HCT116 (cell line): ENCODE measurements at places on chromosomes 4 and X. TPM values are rescaled to one million over a fixed set of nuclear protein-coding genes. Genes with fewer than 3 reads are reported as not detected.

Gene NCAPG
- total RNA-seq = 79.4 TPM

Gene YY2
- total RNA-seq = 2.7 TPM

Gene UCP1
- total RNA-seq = not detected

Gene DCAF8L1
- not detected for total RNA-seq

Gene HSFX1
- 0.44 TPM for total RNA-seq

GRCh38 chr4:61953386-61953785, 753.3 kb downstream of the ADGRL3 start:
- no peak for DNase-seq
- no peak overlapping the region for H3K27ac ChIP-seq
- H3K27me3 ChIP-seq = no peaks in the 10 kb centered on the region
- H3K36me3 ChIP-seq = no peaks in the 10 kb centered on the region
- no peak overlapping the region for H3K4me3 ChIP-seq
- H3K4me1 ChIP-seq = no peaks in the 10 kb centered on the region

- no peak overlapping the region for H3K4me3 ChIP-seq
- H3K4me1 ChIP-seq = no peaks in the 10 kb centered on the region
- H3K27ac ChIP-seq = no peak overlapping the region
- no peak for DNase-seq
Measured at GRCh38 chr4:118141240-118141639, 107.0 kb downstream of the NDST3 start.

GRCh38 chr4:153585026-153585425, 99.1 kb upstream of the TLR2 start:
- H3K4me3 ChIP-seq = no peak overlapping the region
- H3K36me3 ChIP-seq = no peaks in the 10 kb centered on the region
- no peaks in the 10 kb centered on the region for H3K27me3 ChIP-seq
- DNase-seq = no peak

DNA sequence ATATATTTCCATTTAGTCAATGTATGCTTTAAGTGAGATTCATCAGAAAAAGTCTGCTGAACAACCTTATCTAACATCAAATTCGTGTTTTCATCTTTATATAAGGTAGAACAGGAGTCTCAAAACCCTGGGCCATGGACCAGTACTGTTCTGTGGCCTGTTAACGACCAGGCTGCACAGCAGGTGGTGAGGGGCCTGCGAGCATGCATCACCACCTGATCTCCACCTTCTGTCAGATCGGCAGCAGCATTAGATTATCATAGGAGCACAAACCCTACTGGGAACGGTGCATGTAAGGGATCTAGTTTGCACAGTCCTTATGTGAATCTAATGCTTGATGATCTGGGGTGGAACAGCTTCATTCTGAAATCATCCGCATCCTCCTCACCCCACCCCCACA, 3.2 kb downstream of the CTSO start:
- no peaks in the 10 kb centered on the region for H3K36me3 ChIP-seq
- no peak overlapping the region for H3K4me3 ChIP-seq
- no peaks in the 10 kb centered on the region for H3K27me3 ChIP-seq

DNA sequence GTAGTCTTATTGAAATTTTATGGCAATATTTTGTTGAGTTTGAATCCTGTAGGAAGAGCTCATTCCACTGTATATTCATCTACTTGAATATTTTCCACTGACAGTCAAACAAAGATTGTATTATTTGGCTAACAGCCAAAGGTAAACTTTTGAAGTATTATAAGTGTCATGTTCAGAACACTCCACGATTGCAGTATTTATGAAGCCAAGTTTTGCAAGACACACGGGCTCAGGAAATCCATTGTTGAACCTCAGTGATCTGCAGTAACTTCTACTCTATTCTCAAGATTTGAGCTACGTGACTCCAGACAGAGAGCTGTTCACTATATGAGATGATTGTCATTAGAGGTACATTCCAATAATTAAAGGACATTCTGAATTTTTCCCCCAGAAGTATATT, 302.7 kb upstream of the ADGRL3 start:
- H3K4me3 ChIP-seq = no peak overlapping the region
- H3K4me1 ChIP-seq = no peaks in the 10 kb centered on the region
- no peak overlapping the region for H3K27ac ChIP-seq

- no peaks in the 10 kb centered on the region; the same call in 1 of the 2 replicates for H3K4me1 ChIP-seq
- H3K27ac ChIP-seq = no peak overlapping the region
- no peaks in the 10 kb centered on the region for H3K36me3 ChIP-seq
- no peak overlapping the region for H3K4me3 ChIP-seq
- no peak for DNase-seq
Measured at GRCh38 chr4:150139297-150139865, 61.1 kb downstream of the DCLK2 start.

- H3K27ac ChIP-seq = no peak overlapping the region
- H3K4me1 ChIP-seq = no peaks in the 10 kb centered on the region
- H3K4me3 ChIP-seq = no peak overlapping the region
- H3K36me3 ChIP-seq = no peaks in the 10 kb centered on the region
- H3K27me3 ChIP-seq = no peaks in the 10 kb centered on the region
Measured at GRCh38 chr4:9925750-9926439, 95.4 kb downstream of the SLC2A9 start.

- H3K27me3 ChIP-seq = no peaks in the 10 kb centered on the region
- no peak overlapping the region for H3K27ac ChIP-seq
- no peak overlapping the region for H3K4me3 ChIP-seq
- DNase-seq = no peak
- H3K36me3 ChIP-seq = no peaks in the 10 kb centered on the region
Measured at GRCh38 chr4:86015412-86016350, 344.2 kb downstream of the MAPK10 start.

GRCh38 chrX:153631907-153632594, 15.0 kb upstream of the DUSP9 start:
- H3K4me1 ChIP-seq = no peaks in the 10 kb centered on the region
- H3K36me3 ChIP-seq = no peaks in the 10 kb centered on the region
- H3K4me3 ChIP-seq = no peak overlapping the region
- no peak overlapping the region for H3K27ac ChIP-seq
- no peaks in the 10 kb centered on the region for H3K27me3 ChIP-seq

DNA sequence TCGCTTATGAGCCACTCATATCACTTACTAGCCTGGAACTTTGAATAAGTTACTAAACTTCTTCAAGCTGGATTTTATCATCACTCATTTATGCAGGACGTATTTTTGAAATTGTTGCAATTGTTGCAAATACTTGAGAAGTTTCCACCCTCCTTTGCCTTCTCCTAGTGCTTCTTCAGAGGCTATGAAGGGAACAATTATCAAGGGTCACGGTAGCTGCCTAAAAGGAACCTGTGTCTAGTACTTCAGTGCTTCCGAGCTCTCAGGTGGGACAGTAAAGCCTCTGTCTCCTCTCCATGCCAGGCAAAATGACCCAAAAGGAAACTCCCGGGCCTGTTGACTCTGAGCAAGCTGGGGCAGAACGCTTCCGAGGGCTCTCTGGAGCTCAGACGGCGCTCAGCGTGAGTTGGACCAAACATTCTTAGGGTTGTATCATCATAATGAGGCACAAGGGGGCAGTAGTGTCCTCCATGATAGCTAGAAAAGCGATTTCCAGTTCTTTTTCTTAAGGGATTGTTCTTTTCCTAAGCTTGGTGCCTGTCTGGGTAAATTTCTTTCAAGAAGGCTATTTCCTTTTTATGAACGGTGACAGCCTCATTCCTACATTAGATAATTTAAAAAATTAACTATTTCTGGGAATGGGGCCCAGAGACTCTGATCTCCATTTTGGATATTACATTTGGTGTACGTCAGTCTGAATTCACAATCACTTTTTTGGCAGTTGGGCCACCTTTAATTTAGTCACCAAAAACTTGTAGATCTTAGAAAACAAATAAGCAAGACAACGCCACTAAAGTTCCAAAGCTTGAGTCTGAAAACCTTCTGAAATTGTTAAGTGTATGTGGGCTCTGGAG, 73.1 kb downstream of the PACRGL start:
- H3K27ac ChIP-seq = no peak overlapping the region
- H3K4me3 ChIP-seq = no peak overlapping the region
- peak; percentile 32 for DNase-seq
- H3K4me1 ChIP-seq = no peaks in the 10 kb centered on the region
- H3K27me3 ChIP-seq = no peaks in the 10 kb centered on the region
- H3K36me3 ChIP-seq = no peaks in the 10 kb centered on the region

DNA sequence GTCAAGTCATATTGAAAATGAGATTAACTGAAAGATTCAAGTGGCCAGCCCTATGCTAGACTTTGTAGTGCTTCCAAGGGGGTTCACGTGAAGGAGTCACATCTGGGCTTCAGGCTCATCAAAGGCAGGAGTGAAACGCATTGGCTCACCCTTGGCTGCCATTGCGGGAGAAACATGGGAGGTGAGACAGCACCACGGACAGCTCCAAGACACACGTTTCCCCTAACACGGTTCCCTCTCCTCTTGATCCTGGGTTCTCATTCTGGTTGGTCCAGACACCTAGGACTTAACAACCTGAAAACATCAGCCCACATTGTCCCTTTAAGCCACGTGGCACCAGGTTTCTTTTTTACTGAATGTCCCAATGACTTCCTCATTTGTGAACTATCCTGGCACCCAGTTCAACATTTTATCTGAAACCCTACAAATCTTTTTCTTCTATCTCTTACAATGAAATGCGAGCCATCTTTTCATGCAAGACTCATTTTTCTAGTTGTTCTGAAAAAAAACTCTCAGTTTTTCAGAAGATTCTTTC, 279.0 kb upstream of the VCX3A start:
- no peak for DNase-seq
- no peaks in the 10 kb centered on the region for H3K36me3 ChIP-seq
- no peak overlapping the region for H3K4me3 ChIP-seq
- no peaks in the 10 kb centered on the region for H3K4me1 ChIP-seq

DNA sequence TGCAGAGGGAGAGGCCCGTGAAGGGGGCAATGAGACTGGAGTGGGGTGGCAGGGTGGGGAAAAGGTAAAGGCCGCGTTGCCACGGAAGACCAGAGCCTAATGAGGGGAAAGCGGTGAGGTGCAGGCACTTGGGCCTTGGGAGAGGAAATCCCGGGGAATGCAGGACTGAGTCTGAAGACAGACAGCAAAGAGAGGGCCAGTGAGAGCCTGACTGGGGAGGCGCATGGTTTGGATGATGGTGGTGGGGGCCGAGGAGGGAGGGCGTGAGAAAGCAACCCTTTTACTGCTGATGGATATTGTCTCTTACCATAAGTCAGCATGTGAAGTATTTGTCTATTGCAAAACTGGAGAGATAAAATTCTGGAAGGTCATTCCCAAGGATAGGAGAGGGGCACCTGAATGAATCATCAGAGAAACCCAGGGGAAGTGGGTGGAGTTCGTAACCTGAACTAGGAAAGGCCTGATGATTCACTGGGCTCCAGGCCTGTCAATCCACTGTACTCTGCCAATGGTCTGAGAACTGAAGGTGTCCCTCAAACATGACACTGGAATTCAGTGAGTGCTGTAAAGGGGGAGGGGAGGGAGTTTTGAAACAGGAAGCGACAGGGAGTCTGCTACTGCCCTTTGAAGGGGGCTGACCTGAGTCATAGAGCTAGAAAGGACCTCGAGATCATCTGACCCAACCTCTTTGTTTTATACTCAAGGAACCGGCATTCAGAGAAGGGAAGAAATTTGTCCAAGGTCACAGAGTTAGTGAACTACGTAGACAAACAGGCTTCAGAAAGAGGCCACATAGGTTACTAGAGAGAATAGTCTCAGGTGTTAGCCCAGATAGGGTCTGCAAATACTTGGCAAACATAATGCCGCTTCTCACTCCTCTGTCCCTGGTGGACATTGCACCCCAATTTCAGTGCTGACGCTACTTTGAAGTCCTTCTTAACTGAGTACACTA, 52.2 kb downstream of the NALF2 start:
- H3K27ac ChIP-seq = peak overlapping the region; percentile 54
- peak; percentile 84 for DNase-seq
- no peaks in the 10 kb centered on the region for H3K36me3 ChIP-seq

DNA sequence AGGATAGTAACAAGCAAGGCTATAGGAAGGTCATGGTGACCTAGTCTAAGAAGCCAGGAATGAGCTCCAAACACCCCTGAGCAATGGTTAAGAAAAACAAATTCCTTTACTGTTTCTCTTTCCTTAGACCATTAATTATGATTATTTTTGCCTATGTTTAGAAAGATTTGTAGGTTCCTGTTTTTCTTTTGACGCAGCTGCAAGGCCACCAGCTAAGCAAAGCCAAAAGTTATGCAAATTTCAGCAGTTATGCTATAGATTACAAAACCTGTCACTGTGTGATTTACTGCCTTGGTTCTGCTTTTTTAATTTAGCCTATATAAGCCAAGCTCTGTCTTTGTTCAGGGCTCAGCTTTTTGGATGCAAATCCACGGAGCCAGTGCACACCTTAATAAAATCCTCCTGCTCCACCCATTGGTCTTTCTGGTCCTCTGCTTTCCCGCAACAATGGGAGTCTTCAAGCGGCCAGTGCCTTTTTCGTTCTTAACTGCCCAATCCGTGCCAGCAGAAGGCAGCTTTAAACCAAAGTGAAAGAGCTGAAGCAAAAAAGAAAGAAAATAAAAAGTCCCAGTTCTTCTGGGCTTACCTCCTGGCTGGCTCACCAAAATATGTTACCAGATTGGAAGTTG, 1.4 kb upstream of the CEP135 start:
- no peaks in the 10 kb centered on the region for H3K36me3 ChIP-seq
- no peak for DNase-seq
- peaks cover 23% of the 10 kb centered on the region for H3K4me1 ChIP-seq
- no peaks in the 10 kb centered on the region for H3K27me3 ChIP-seq

- no peaks in the 10 kb centered on the region for H3K36me3 ChIP-seq
- H3K4me1 ChIP-seq = no peaks in the 10 kb centered on the region; the same call in 1 of the 2 replicates
- DNase-seq = no peak
Measured at GRCh38 chr4:144734522-144734921, 88.6 kb downstream of the HHIP start.

DNA sequence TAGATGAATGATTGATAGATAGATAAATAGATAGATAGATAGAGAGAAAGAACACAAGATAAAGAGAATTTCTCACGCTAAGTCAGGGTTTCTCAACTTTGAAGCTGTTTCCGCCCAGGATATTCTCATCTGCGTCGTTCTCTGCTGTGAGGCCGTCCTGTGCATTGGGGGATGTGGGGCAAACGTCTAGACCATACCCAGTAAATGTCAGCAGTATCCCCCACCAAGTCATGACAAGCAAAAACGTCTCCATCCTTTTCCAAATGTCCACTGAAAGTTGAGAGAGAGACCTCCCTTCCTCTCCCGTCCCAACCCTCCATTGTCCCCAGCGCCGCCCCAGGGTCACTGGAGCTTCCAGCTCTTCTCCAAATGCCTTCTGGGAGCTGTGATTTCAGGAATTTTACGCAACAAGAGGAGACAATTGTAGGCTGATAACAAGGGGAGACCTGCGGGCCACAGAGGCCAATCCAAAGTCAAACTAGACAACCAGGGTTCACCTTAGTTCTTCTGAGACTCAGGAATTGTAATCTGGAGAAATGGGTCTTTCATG, 8.9 kb upstream of the CRLF2 start:
- no peak overlapping the region for H3K27ac ChIP-seq
- no peaks in the 10 kb centered on the region for H3K27me3 ChIP-seq
- no peaks in the 10 kb centered on the region for H3K4me1 ChIP-seq
- H3K36me3 ChIP-seq = no peaks in the 10 kb centered on the region

DNA sequence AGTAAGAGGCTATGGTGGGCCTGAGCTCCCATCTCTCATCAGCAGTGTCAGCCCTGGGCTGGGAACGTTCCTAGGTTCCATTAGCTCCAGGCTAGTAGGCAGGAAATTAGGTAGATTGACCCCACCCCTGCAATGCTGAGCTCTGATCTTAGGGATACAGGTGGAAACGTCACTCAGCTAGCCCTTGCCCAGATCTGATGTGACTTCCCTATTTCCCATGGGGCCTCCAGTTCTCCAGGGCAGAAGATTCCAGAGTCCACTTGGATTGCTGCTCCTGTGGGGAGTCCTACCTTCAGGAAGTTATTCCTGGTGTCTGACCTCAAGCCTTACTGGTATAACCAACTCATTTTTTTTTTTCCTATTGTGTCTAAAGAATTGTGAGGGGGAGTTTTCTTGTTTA, 81.1 kb downstream of the EFNB1 start:
- no peaks in the 10 kb centered on the region for H3K27me3 ChIP-seq
- H3K4me1 ChIP-seq = no peaks in the 10 kb centered on the region
- no peak overlapping the region for H3K27ac ChIP-seq
- H3K4me3 ChIP-seq = no peak overlapping the region
- no peak for DNase-seq
